ENCODE measurements at places on chromosomes 4 and X.

GRCh38 chr4:10153161-10153560 is 36.6 kb upstream of the WDR1 start:
- H3K4me1 ChIP-seq = peaks cover 3% of the 10 kb centered on the region
- H3K4me3 ChIP-seq = no peak overlapping the region
- DNase-seq = no peak
- H3K27me3 ChIP-seq = peaks cover 2% of the 10 kb centered on the region
- no peaks in the 10 kb centered on the region for H3K36me3 ChIP-seq

GRCh38 chr4:159370286-159370685 is 267.4 kb downstream of the RAPGEF2 start:
- no peaks in the 10 kb centered on the region for H3K36me3 ChIP-seq
- H3K27me3 ChIP-seq = peaks cover 16% of the 10 kb centered on the region
- no peak overlapping the region for H3K4me3 ChIP-seq
- H3K27ac ChIP-seq = no peak overlapping the region
- H3K4me1 ChIP-seq = no peaks in the 10 kb centered on the region

- H3K36me3 ChIP-seq = no peaks in the 10 kb centered on the region
- no peak overlapping the region for H3K4me3 ChIP-seq
- H3K4me1 ChIP-seq = peaks cover 2% of the 10 kb centered on the region
- H3K27ac ChIP-seq = no peak overlapping the region
These were observed 5.7 kb upstream of the CASP6 start for GRCh38 chr4:109708990-109709389.

DNA sequence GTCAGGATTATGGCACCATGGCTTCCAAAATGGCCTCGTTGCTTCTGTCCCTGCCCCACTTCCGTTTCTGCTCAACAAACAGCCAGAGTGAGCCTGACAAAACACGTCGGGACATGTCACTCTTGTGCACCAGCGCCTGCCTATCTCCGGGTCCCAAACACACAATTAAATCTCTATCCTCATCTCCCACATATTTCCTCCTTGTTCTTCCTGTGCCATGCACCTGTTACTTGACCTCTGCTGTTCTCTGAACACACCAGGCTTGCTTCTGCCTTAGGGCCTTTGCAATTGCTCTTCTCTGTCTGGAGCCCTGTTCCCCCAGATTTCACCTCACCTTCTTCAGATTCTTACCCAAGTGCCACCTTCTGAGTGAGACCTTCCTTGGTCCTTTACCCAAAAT is 12.7 kb upstream of the CD38 start:
- H3K4me1 ChIP-seq = peaks cover 50% of the 10 kb centered on the region
- H3K4me3 ChIP-seq = peak overlapping the region; percentile 54
- H3K27me3 ChIP-seq = no peaks in the 10 kb centered on the region
- DNase-seq = no peak

DNA sequence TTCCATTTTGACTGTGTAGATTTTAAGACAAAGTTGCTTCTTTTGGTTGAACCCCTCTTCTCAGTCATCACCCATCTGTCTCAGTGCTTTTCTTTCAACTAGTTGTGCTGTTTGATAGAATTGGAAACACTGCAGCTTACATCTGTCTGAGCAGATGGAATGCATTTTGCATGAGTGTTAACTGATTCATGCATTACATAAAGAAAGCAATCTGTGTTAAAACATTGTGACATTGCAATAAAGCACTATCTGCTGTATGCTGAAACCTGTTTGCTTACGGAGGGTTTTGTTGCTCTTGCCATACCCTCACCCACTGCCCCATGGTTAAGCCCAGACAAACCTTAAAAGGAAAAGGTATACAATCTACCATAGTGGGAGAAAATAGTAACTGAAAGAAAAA is 47.4 kb downstream of the NRK start:
- no peak for DNase-seq
- no peaks in the 10 kb centered on the region for H3K36me3 ChIP-seq
- no peaks in the 10 kb centered on the region for H3K4me1 ChIP-seq
- no peak overlapping the region for H3K27ac ChIP-seq
- no peak overlapping the region for H3K4me3 ChIP-seq

DNA sequence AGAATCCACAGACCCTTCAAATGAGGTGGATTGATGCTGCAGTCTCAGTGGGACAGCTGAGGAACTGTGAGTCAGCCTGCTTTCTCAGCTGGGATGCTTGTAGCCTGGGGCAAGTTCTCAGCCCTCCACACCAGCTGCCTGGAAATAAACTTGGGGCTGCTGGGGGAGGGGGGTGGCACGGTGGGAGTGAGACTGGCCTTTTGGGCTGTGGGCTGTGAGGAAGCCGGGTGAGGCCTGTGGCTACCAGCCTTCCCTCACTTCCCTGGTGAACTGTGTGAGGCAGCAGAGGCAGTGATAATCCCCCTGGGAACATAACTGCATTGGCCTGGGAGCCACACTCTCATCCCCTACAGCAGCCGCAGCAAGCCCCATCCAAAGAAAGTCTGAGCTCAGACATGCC is 114.5 kb upstream of the GUCY1A1 start:
- no peak overlapping the region for H3K27ac ChIP-seq
- no peak overlapping the region for H3K4me3 ChIP-seq

DNA sequence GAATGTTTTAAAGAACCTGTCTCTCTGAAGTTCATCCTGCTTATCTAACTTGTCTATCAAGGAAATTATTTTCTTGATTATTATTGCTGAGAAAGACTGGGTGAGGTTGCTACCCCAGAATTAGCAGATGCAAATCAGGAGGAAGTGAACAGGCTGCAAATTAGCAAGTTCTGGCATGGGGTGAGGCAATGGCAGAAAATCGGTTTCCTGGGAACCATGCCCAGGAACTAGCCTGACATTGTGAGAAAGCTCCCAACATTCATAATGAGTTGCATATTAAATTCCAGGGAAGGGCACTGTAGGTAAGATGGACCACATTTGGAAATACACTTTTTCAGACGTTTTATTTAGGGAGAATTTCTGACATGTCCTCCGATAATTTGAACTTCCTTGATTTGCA is 11.6 kb downstream of the ARSF start:
- no peak overlapping the region for H3K27ac ChIP-seq
- H3K4me3 ChIP-seq = no peak overlapping the region
- H3K36me3 ChIP-seq = no peaks in the 10 kb centered on the region
- H3K4me1 ChIP-seq = no peaks in the 10 kb centered on the region
- H3K27me3 ChIP-seq = no peaks in the 10 kb centered on the region

- H3K27ac ChIP-seq = no peak overlapping the region
- H3K4me3 ChIP-seq = no peak overlapping the region
- no peaks in the 10 kb centered on the region for H3K27me3 ChIP-seq
- H3K4me1 ChIP-seq = no peaks in the 10 kb centered on the region
- DNase-seq = no peak
- no peaks in the 10 kb centered on the region for H3K36me3 ChIP-seq
These were observed 471.2 kb downstream of the GASK1B start for GRCh38 chr4:157701695-157701994.

- no peak overlapping the region for H3K27ac ChIP-seq
- no peak for DNase-seq
- peaks cover 13% of the 10 kb centered on the region for H3K4me1 ChIP-seq
- peaks cover 4% of the 10 kb centered on the region for H3K36me3 ChIP-seq
- H3K27me3 ChIP-seq = no peaks in the 10 kb centered on the region
- H3K4me3 ChIP-seq = no peak overlapping the region
These were observed 121.2 kb downstream of the AFAP1 start for GRCh38 chr4:7818399-7818911.

DNA sequence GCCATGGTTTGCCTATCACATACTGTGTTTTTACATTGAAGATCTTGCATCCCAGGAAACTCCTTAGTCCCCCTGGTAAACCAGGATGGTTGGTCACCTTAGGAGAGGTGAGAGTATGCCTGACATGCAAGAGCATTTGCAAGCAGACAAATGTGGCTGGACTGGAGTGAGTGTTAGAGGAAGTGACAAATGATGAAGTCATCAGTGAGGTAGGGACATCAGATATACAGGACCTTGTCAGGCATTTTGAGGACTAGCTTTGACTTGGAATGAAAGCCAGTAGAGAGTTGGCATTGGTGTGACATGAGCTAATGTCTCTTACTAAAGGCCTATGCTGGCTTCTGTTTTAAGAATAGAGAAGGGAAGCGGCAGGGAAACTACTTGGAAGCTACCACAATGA is 124.9 kb downstream of the FRMPD4 start:
- H3K4me1 ChIP-seq = no peaks in the 10 kb centered on the region
- H3K4me3 ChIP-seq = no peak overlapping the region
- no peak for DNase-seq
- H3K27ac ChIP-seq = no peak overlapping the region
